ENCODE measurements at places on chromosomes 11 and 22. TPM values are rescaled to one million over a fixed set of nuclear protein-coding genes. Genes with fewer than 3 reads are reported as not detected.

GRCh38 chr22:43270314-43270908 lies 72.8 kb downstream of the SCUBE1 start:
- DNase-seq = no peak

GRCh38 chr11:12902791-12903486 lies 106.2 kb upstream of the RASSF10 start:
- no peak for DNase-seq

GRCh38 chr11:79122759-79123158 lies 318.1 kb downstream of the TENM4 start:
- no peak for DNase-seq

DNA sequence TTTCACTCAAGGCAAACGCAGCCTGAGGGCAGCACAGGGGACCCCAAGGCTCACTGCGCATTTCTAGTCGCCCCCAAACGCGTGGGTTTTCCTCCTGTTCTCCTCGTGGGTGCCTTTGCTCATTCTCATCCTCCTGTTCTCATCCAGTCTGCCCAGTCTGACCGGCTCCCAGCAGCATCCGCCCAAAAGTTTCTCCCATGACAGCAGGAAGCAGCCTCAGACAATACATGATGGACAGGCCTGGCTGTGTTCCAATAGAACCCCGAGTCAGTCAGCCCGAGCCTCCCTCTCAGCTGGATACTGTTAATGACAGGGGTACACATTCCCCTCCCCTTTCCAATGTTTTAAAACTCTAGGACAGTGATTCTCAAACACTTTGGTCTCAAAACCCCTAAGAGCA lies 22.5 kb upstream of the KRTAP5-7 start:
- no peak for DNase-seq

GRCh38 chr11:126415669-126416420 lies 60.4 kb downstream of the ST3GAL4 start:
- DNase-seq = no peak

The SPTBN2 gene
- 0.13 TPM for total RNA-seq

The OR56B1 gene
- not detected for total RNA-seq

The CDHR5 gene
- total RNA-seq = not detected
